Activated naive CD8-positive, alpha-beta T cell treated with anti-CD3 and anti-CD28 coated beads, Interleukin-2, amount 10 ng/mL, durations not matched to agents 7 days and 5 days (primary cell): ENCODE measurements at places on chromosomes 3 and 15. TPM values are rescaled to one million over a fixed set of nuclear protein-coding genes. Genes with fewer than 3 reads are reported as not detected.

Gene MASP1
- total RNA-seq, result not detected

Gene ABI3BP
- 0.17 TPM for total RNA-seq

Gene ALG1L2
- total RNA-seq, result 1.8 TPM

Gene SUSD5
- total RNA-seq, result not detected

Gene LTK
- 1.6 TPM for total RNA-seq

Gene GASK1A
- not detected for total RNA-seq

Gene CSPG4
- total RNA-seq, result not detected

Gene EFCAB12
- total RNA-seq, result 1.2 TPM

DNA sequence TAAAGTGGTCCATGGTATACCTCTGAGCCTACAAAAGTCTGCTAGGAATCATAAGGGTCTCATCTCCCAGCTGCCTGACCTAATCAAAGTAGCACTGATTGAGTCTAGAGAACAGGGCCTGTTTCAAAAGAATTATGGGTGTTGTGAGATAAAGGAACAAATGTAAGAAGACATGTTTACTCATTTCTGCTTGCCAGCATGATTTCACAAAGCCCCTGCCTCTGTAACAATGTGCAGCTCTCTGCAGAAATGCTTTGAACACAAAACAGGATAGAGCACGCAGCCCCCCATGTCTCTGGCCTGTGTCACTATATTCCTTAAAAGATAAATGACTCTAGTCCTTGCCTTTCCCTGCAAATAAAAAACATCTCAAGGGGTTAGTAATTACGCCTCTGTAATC lies 94.7 kb upstream of the IGSF10 start:
- no peak for DNase-seq

DNA sequence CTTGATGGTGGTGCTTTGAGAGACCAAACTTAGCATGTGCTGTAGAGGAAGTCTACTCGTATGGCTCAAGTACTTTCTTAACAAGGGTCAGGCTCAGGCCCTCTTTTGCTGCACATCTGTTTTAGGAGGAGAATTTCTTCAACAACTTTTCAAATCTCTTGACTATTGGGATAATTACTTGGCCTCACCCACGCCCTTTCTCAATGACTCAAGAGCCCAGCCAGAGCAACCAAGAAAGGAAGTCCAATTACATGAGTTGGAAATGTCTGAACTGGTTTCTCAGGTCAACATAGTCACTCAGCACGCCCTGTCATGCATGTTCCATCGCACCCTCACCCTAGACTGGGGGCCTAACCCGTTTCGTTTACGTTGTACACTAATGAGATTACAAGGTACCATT lies 44.8 kb upstream of the UMPS start:
- DNase-seq, result no peak

DNA sequence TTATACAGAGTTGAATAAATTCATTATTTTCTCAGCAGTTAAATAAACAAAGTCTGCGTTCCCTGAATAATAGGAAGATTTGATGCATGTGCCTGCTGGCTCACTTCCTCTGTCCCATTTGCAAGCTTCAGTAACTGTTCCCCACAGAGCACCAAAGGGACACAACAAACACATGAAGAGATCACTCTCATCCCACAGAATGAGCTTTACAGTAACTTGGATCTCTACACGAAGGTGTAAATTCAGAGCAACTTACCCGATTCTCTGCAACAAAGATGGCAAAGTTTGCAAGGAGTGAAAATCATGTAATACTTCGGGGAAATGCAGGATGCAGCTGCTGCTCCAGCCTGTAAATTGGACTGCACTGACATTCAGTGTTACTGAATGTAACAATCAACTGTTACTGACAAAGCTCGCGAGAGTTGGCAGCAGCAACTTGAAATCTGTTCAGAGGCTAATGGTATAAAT lies at the start of gene BCHE:
TSS of gene BCHE (minus strand) at position 366 of the 468 bp plus-strand sequence. CDS start 6,390 bp downstream, outside the sequence.
- DNase-seq, result no peak

GRCh38 chr15:94804613-94805012 lies 573.3 kb downstream of the MCTP2 start:
- DNase-seq, result no peak

DNA sequence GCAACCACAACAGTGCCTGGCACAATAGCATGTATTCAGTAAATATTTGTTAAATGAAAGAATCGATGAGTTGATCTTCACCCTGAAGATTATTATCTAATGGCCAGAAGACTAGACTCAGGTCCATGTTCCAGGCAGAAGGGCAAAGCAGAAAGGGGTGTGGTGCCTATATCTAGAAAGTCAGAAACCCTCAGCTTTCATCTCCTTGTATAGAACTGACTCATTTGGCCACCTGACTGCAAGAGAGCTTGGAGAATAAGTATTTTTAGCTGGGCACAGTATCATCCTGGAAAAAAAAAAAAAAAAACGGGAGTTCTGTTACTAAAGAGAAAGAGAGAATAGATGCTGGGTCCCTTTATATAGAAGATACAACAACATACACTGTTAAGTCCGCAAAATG lies 69.7 kb upstream of the SPRED1 start:
- no peak for DNase-seq

- no peak for DNase-seq
Measured at GRCh38 chr3:8741581-8742261, 8.1 kb downstream of the CAV3 start.

DNA sequence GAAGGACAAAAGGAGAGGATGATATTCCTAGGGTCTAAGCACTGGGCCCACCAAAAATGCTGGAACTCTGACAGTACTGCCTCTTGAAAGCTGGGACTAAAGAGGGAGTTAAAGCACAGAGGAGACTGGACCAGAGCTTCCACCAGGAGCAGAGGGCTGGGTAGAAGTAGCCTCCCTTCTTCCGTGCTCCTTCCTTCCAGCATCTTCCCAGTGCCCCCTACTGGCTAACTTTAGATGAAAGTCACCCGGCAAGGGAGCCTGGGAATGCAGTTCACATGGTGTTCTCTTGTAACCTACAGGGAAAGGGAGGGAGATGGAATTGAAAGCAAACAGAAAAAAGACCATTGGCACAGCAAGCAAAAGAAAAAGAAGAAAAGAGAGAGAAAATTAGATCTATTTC lies 106.1 kb upstream of the COL8A1 start:
- DNase-seq, result no peak

- no peak for DNase-seq
Measured at GRCh38 chr15:33145447-33145846, 49.1 kb downstream of the FMN1 start.

DNA sequence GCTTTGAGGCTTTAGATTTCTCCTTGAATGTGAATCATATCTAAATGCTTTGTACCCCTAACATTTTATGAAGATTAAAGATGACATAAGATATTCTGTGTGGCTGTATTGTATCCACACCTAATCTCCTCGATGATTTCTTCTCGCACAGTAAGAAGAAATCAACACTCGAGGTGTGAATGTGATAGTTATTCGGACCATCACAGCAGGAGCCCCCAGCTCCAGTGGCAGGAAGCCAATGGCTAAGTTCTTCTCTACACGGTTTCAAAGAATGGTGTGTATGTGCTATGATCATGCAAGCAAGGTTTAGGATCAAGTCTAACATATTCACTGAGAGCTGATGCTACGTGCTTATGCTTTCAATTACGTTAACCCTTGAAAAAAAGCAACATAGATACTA lies 271.0 kb downstream of the SUCLG2 start:
- DNase-seq, result no peak

- no peak for DNase-seq
Measured at GRCh38 chr15:52558196-52558595, 10.6 kb downstream of the ARPP19 start.

DNA sequence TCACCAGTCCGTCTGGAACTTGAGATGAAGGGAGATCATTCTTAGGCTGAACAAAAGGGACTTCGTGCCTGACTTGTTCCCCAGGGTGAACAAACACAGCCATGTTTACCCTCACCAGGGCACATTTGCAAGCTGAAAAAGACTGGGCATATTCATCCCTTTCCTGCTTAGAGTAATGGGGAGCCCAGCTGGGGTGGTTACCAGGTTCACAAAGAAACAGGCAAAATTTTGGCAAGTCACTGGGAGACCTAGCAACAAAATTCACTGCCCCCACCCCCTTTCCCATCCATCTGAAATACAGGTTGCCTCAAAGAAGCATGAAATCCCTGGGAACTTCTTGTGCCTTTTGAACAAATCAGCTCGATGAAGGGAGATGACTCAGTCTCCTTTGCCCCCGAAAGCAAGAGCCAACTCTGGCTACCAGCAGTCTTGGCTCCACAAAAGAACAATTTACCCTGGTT lies 775.0 kb downstream of the SQOR start:
- DNase-seq, result no peak

GRCh38 chr15:96693990-96694517 lies 363.6 kb downstream of the NR2F2 start:
- no peak for DNase-seq

- DNase-seq, result no peak
Measured at GRCh38 chr3:17639257-17639656, 103.2 kb downstream of the TBC1D5 start.
